ENCODE measurements at places on chromosomes 16 and 17.

GRCh38 chr17:82863941-82864712, 24.3 kb upstream of the ZNF750 start:
- peak; percentile 61 for DNase-seq

- DNase-seq: no peak
These were observed 6.5 kb downstream of the TMEM170A start for GRCh38 chr16:75458029-75458428.

DNA sequence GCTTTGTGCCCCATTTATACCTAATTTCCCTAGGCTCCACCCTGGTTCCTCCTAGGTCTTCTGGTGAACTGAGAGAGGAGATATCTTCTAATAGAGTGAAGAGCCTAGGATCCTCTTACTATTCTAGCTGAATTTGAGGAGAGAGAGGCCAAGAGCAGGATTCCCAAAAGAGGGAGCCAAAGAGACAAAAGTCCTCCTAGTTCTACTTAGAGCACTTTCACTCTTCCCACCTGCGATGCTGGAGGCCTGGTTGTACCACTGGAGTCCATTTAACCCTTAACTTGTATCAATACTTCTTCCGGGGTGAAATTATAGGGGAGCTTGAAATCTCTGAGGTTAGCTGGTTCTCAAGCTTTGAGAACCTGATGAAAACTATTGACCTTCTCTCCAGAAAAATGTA, 3.4 kb upstream of the SSH2 start:
- DNase-seq: no peak

DNA sequence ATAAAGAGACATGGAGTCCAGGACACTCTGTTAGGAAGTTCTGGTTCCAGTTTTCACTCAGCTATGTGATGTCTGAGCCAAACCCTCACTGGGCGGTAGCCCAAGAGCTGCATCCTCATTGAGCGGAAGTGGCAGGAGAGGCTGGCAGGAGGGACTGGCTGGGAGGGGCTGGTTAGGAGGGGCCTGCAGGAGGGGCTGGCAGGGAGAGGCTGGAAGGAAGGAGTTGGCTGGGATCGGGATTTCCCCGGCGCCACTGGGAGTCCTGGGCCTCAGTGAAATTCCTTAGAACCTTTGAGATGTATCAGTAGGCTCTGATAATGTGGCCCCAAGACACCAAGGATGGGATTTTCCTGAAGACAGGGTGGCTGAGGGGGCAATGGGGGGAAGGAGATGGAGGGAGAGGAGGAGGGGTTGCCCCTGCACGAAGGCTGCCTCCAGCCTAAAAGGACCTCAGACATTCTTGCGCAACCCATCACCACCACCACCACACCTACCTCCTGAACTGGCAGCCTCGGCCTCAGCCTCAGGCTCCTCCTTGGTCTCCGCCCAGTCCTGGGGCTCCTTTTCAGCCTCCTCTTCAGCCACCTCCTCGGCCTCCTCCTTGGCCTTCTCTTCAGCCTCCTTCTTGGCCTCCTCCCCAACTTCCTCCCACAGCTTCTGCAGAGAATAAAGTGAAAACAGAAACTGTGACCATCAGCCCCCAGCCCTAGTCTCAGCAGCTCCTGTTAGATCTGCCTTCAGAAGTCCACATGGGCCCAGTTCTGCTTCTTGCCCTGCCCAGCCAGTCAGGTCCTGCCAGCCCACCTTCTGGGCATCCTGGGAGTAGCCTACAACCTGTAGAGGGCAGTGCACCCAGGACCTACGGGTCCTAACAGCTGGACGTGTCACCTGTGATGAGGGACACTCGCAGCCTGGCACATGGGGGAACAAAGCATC, 31.7 kb downstream of the CNGB1 start:
- DNase-seq: no peak

DNA sequence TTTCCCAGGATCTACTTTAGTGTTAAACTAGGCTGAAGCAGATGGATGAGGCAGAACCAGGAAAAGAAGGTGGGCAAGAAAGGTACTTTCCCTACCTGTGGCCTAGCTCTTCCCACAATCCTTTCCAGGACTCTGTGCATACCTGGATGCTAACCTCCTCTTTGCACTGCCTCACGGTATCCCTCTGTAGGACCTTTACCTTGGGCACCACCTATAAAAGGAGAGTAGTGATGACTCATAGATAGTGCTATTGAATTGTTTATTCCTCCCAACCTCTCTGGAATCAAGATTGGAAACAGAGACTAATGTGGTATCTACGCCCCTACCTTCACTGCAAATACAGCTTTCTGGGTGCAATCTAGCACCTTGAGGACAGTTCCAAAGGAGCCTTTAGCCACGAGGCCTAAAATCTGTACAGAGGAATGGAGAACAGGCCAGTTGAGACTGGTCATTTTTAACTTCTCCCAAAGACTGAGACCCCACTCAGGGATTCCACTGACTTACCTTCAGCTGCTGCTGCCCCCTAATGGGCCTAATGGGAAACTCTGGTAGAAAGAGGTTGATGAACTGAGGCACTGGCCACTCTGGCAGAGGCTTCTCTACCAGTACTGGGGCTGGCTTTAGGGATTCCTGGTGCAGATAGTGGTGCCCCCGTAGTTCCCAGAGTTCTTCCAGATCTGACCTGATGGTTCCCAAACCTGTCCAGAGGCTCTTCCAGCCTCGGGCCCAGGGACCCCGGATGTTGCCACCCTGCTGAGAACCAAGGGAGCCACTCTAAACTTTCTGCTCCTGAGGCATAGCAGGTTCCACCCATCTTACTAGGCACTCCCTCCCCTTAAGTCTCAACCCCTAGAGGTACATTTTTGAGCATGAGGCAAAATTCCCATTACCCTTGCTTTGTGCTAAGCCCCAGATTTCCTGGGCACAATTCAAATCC, 781 bp downstream of the RSKR start:
- DNase-seq: peak; percentile 31

- no peak for DNase-seq
These were observed 24.8 kb downstream of the RANBP10 start for GRCh38 chr16:67781565-67781921.

DNA sequence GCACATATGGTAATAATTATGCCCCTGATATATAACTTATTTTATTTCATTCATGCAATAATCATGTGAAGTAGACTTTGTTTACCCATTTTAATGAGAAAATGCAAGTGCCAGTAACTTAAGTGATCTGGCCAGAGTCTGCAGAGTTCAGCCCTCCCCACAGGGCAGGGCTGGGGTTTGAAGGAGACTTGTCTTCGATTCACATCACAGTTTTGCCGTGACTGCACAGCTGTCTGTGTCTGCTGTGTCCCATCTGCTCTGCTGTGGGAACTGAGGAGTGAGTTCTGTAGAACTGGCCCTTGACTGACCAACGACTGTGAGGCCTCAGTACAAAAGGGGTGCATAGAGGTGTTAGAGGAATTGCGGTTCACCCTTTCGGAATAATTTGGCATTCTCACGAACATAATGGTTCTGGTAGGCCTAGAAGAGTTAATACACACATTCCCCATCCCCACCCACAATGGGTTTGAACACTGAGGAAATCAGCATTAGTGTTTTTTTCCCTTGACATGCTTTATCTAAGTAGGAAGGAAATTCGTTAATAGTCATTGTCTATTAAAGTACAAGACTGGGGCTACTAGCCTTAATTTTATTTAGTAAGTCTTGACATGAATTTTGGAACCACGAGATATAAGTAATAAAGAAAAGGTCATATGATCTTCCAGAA, 113.6 kb upstream of the MON1B start:
- DNase-seq: no peak

GRCh38 chr17:60356940-60357339, 35.0 kb downstream of the USP32 start:
- no peak for DNase-seq

DNA sequence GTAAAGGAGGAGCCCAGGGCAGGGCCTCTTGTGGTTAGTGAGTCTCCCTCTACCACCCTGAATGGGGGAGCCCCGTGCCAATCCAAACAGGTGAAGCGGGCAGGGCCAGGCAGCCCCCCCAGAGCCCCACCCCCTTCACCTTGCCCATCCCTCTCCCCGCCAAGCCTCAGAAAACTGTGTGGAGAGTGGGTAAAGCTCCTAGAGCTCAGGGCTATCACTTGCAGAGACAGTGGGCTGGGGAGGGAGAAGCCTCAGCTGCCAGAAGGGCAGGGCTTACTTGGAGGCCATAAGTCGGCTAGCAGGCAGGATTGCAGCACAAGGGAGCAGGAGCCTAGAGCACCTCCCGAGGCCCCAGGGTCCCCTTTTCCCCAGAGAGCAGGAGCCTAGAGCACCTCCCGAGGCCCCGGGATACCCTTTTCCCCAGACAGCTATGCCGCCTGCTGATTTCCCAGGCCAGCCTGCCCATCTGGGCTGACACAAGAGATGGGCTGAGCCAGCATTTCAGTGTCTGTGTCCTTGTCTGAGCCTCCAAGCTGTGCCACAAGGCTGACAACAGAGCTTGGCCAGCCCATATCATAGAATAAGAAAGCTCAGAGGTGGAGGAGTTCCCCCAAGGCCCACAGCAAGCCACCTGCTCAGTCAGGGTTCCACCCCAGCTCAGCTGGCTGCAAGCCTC, 6.7 kb upstream of the KRT14 start:
- no peak for DNase-seq

DNA sequence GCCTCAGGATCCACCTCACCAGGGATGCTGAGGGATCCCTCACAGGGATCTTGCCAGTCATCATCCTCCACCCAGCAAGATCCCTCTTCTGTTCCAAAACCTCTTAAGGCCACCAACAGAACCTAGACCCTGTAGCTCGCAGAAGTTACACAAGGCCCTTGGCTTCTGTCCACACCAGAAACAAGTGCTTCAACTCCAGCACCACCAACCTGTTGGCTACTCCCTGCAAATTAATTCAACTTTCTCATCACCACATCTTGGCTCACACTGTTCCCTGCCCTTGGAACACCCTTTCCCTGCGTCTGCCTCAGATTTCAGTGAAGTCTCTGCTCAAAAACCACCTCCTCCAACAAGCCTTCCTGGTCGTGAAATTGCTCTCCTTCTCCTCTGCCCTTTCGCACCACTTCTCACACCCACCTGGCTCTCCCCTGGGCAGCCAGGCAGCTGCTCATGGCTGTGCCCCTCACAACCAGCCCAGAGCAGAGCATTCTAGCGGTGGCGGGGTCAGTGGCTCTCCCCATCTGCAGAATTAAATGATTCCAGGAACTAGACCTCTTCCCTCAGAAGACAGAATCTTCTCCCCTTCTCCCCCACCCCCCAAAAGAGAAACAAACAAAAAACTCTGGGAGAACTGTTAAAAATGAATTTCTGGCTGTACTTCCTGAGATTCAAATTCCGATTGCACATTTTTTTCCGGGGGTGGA, 1.8 kb downstream of the PLLP start:
- DNase-seq: no peak

DNA sequence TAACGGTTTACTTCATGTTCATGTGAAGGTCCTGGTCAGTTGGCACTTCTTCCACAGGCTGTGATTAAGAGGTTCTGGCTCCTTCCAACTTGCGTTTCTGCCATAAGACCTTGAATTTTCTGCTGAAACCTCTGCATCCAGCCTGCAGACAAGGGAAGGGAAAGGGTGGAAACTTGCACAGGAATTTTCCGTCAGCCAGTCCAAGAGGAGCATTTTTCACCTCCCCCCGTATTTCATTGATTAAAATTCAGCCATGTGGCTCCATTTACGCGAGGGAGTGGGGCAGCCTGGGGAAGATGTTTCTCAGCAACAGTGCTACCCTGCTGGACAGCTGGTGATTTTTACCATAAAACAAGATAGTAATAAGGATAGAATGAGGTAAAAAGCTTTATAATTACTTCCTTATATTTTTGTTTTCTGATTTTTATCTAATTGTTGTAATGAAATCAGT, 101.5 kb upstream of the SMIM36 start:
- DNase-seq: no peak

- no peak for DNase-seq
These were observed 171.5 kb upstream of the MAF start for GRCh38 chr16:79772048-79772447.

- no peak for DNase-seq
These were observed 9.3 kb downstream of the UBE2G1 start for GRCh38 chr17:4357030-4357628.

GRCh38 chr17:79027925-79028491, 4.0 kb downstream of the C1QTNF1 start:
- no peak for DNase-seq

- no peak for DNase-seq
These were observed 31.7 kb downstream of the PRPSAP2 start for GRCh38 chr17:18889658-18890057.

- DNase-seq: no peak
These were observed 58.5 kb downstream of the TBC1D16 start for GRCh38 chr17:79977161-79977631.

GRCh38 chr16:20675488-20676267, 21.8 kb downstream of the ACSM1 start:
- no peak for DNase-seq
